ENCODE measurements at places on chromosomes 5 and 9.
A peak's percentile ranks its signal among the peaks of the same experiment; 100 is the strongest.

DNA sequence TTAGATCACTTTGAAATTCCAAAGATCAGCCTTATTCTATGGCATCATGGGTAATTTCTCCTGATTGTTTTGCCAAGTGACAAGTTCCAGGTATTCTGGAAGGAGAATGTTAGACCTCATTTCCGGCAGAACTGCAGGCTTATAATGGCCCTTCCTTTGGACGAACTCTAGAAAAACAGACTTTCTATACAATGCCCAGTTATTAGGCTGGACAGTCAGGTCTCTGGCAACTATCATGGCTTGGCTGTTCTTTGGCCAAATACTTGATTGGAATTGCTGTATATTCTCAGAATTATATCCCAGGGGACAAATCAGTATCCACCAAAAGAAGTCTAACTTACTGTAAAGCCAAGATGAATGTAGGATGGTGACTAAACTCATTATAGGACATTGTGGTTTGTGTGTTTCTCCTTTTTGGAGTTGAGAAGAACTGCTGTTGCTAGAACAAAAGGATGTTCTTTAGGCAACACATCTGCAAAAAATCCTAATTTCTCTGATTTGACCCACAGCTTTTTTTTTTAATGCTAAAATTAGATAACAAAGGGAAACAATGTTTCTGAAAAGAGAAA is 69.0 kb downstream of the ADAMTSL1 start:
- DNase-seq: no peak

DNA sequence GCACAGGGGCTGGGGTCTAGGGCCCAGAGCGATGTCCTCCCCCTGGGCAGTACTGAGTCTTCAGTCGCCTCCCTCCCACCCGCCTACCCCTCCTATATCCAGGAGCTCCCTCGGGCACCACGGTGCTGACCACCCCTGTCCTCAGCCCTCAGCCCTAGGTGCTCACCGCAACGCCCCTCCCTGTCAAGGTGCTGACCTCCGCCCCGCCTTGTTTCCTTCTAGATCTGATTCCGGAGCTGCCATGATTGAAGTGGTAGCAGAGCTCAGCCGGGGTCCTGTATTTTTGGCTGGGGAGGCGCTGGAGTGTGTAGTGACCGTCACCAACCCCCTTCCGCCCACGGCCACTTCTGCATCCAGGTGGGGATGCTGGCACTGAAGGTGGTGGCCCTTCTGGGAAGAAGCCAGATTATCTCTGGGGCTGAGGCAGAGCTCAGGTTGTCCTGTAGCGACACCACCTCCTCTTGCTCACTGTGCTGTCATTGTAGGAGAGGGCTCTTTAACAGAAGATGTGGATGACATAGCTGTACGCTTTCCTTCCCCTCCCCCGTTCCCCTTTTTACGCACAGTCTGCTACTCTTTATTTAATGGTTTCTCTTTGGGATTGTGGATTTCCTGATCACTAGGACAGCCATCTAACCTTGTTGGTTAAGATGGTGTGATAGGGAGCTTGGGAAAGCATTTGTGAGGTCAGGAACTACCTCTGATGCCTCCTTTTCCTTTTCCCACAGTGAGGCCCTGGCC is 598 bp downstream of the RGP1 start:
- DNase-seq: no peak

GRCh38 chr9:134333234-134333873 is 7.1 kb downstream of the RXRA start:
- DNase-seq: peak; percentile 53

GRCh38 chr5:140239939-140240700 is 62.8 kb downstream of the PFDN1 start:
- peak; percentile 16 for DNase-seq

DNA sequence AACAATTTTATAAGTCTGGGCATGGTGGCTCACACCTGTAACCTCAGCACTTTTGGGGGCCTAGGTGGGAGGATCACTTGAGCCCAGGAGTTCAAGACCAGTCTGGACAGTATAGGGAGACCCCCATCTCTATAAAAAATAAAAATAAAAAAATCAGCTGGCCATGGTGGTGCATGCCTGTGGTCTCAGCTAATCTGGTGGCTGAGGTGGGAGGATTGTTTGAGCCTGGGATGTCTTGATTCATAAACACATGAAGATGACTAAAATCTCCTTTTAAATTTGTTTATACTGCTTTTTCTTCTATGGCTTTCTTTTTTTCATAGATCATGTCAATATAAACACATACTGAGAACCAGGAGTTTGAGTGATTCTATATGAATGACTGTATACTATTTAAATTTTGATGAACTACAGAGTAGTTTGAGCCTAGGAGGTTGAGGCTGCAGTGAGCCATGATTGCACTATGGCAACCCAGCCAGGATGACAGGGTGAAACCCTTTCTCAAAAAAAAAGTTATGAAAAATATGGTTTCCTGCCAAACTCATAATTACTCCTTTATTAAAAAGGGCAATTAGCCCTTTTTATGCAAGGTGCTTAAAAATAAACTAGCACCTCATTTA is 14.2 kb downstream of the RIC1 start:
- no peak for DNase-seq

DNA sequence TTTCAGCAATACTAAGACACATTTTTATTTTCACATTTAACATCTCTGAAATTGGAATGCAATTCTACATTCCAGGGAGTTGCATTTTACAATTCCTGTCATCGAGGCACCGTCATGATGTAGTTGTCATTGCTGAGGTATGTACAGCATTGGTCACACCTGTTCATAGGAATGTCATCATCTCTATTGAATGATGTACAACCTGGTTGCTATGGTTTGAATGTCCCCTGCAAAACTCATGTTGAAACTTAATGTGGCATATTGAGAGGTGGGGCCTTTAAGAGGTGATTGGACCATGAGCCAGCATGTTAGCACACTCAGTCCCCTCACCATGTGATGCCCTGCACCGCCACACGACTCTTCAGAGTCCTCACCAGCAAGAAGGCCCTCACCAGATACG is 103.1 kb downstream of the CEMIP2 start:
- DNase-seq: no peak

DNA sequence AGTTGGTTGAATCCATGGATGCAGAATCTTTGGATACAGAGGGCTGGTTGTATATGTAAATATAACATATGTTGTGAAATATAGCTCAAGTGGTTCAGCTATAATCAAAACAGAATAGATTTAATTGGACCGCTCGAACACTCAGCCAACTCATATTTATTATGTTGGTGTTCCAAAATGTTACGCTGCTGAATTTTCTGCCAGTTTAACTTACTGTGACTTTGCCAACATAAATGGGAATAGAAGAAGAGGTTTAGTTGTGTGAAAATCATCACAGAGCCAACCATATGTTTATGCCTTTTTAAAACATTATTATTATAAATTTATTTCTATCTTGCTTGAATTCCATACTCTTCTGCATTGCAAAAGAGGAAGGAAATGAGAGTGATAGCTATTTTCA is 178.2 kb upstream of the FBXL7 start:
- DNase-seq: no peak

DNA sequence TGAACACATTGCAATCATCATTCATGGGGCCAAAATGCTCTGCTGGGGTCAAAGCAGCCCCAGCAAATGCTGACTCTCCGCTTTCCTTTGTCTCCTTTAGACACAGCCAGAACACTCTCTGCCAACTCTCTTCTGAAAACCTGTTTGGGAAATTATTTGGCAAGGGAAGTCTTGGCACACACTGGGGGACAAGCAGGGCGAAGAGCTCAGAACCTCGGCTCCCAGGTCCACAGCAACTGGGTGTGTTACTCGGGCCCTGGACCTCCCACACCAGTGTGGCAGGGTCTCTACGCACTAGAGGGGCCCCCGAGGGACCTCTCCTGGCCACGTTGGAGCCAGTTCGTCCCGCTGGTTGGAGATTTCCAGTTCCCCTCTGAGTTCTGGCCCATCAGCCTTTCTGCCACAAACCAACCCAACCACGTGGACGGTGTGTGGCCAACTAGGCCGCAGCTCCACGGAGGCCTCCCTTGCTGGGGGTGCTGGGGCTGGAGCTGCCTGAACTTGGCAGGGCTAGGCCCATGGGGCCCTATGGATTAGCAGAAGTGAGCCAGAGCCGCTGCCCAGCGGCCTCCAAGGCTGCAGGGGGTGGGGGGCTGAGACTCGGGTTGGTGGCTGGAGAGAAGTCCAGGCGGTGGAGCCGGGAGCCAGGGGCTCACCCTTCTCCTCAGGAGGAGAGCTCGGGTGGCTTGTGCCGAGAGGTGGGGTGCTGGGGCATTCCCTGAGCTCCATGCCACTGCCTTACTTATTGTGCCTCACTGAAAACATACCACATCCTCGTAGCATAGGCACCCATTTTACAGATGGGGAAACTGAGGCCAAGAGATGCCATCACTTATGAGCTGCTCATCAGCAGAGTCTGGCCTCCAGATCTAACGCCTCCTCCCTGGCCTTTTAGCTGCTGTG is 46.8 kb upstream of the RNU6ATAC start:
- DNase-seq: no peak

- DNase-seq: no peak
These were observed 388.8 kb downstream of the CDK5RAP2 start for GRCh38 chr9:120191141-120191540.

- no peak for DNase-seq
These were observed 64.0 kb upstream of the TUSC1 start for GRCh38 chr9:25742256-25742655.

DNA sequence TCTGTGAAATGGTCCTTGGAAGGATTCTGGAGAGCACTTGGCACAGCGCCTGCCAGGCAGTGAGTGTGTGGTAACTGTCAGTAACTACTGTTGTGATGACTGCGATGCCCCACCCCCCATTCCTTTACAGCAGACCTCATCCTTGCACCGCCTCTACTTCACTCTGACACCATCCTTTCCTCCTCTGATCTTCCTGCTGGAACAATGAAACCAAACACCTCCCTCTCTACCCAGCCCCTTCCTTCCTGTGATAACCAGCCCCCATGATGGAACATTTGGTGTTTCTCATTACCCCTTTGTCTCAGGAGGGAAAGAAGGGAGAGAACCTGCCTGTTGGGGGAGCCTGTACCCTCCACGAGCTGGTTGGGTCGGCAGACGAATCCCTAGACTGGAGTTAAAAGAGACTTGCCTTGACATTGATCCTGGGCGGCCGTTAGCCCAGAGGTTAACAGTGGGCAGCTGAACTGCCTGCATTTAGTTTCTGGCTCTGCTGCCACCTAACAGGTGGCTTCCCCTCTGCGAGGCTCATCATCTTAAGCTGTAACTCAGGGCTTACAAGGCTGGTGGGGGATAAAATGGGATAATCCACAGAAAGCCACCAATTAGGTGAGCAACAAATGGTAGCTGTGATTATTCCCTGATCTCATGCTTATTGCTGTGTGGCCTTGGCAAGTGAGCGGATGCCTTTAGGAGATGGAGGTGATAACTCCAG is 34.2 kb upstream of the GRPEL2 start:
- DNase-seq: peak; percentile 30

DNA sequence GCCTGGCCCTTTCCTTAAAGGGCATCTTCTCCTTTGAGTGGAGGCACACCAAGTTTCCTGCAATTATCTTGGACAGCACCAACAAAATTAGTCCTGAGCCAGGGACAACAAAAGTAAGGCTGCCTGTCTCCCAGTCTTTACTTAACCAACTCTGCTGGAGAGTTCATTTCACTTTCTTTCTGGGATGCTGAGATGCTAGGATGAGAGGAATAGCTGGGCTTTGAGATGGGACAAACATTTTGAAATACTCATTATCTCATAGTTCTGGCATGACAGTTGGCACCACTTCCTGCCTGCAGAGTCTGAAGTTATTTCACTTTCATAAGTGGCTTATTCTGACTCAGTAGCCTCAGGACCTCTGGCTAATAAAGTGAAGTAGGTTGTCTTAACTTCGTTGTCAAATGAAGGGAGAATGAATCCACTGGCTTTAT is 157.0 kb downstream of the C9orf152 start:
- DNase-seq: peak; percentile 57

GRCh38 chr9:27939186-27939585 is 365.9 kb upstream of the C9orf72 start:
- no peak for DNase-seq

- no peak for DNase-seq
These were observed 256.5 kb upstream of the CLINT1 start for GRCh38 chr5:158115468-158115867.

- no peak for DNase-seq
These were observed 285.8 kb upstream of the MEF2C start for GRCh38 chr5:89168766-89169165.

GRCh38 chr9:117470902-117471301 is 56.0 kb upstream of the ASTN2 start:
- no peak for DNase-seq

DNA sequence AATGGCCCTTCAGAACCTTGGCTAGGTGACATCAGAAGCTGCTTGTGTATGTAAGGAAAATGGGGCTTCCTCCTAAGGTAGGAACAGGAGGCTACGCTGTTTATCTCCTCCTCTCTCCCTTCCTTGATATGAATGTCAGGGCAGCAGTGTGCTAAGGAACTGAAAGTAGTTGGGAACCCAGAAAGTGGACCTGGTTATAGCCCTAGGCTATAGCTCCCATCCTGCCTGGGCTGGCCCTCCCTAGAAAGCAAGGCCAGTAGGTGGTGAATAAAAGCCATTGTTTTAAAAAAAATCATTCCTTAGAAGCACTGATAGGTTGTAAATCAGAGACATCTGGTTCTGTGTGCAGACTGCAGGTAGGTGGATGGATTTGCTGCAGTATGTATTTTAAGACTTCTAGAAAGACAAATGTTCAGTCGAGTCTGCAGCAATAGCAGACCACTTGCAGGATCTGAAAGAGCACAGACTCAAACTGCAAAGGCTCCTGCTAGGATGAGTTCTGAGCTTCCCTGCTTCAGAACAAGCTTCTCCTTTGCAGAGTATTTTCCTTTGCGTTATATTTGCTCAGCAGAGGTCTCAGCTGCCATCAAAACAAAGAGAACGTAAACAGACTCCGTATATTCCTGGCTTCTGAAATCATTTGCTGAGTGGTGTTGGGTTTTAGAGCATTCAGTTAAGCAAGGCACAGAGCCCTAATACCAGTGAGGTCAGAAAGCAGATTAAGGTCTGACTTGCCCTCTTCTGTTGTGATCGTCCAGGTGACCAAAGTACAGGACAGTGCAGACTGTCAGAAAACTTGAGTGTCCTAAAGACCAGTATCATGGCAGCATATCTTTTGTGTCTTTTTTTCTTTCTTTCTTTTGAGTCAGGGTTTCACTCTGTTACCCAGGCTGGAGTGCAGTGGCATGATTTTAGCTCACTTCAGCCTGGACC is 20.1 kb upstream of the CFAP157 start:
- DNase-seq: no peak

DNA sequence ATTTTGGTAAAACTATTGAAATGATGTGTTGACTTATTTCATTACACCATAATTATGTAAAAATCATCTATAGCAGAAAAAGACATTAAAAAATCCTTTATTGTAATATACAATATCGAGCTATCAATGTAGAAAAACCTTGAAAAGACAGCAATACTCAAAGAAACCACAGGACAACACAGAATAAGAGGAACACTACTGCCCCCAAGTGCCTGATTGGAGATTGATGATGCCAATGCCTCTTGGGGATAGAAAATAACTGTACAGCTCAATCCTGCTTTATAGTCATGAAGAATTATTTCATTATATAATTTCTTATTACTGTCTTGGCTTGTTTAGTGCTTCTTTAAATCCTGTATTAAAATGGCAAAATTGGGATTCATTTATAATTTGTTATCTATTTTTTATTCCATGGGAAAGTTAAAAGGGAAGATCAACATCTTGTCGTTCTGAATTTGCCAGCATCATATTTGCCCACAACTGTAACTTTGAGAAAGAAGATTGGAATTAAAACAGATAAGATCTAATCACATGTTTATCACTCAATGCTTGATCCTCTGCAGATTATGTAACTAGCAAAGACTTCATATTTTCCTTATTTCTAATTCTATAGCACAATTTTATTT is 337.5 kb downstream of the CDH9 start:
- DNase-seq: peak; percentile 44

- no peak for DNase-seq
These were observed 79.6 kb downstream of the TLE4 start for GRCh38 chr9:79651251-79651795.

Measured in Caki2 (cell line).